T follicular helper cell (primary cell): ENCODE measurements at places on chromosomes 3 and 15.

- no peak for DNase-seq
These were observed 54.9 kb downstream of the FRMD4B start for GRCh38 chr3:69330891-69331400.

GRCh38 chr3:144314946-144315345 is 343.3 kb downstream of the DIPK2A start:
- DNase-seq, result no peak

- DNase-seq, result no peak
These were observed 63.0 kb downstream of the NCEH1 start for GRCh38 chr3:172647823-172648222.

DNA sequence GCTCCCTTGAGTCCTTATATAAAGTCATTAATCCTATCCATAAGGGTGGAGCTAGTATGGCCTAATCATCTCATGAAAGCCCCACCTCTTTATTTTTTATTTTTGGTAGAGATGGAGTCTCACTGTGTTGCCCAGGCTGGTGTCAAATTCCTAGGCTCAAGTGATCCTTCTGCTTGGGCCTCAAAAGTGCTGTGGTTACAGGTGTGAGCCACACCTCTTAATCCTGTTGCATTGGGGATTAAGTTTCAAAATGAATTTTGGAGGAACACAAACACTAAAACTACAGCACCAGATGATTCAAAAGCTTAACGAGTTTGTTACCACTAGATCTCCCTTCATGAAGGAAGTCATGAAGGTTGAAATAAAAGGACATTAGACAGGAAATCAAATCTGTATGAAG is 27.7 kb downstream of the RAB7A start:
- no peak for DNase-seq

GRCh38 chr3:157746391-157746790 is 243.2 kb upstream of the VEPH1 start:
- DNase-seq, result no peak

DNA sequence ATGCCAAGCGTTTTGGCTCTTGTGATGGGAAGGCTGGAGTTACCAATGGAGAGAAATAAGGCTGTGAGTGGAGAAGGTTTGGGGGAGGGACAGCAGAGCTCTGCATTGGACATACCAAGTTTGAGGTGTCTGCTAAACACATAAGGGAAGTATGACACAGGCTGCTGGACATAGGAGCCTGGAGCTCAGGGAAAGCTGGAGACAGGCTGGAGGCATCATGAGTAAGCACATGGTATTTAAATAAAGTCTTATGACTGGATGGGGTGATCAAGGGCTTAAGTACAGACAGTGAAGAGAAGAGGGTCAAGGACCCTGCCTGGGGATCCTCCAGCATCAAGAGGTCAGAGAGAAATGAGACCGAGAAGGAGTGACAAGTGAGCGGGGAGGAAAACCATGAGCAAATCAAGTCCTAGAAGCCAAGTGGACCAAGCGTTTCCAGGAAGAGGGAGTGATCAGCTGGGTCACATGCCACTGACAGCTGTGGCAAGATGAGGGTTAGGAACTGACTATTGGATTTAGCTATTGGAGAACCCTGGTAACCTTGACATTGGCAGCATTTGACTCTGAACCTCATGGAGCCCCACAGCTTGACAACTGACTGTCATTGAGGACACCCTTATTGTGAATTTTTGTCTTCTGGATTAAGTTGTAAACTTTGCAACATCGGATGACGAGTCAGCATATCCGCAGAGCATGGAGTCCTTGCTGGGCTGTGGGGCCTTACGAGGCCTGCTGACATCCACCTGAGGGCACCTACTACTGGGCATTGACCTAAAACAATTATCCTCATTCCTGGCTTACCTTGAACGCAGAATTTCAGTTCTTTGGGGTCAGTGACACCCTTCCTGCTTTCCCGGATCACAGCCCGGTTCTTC is 78.7 kb upstream of the ETV5 start:
- no peak for DNase-seq

- DNase-seq, result no peak
These were observed 11.6 kb downstream of the FAM162A start for GRCh38 chr3:122395582-122395981.

- no peak for DNase-seq
These were observed 155.7 kb downstream of the GREM1 start for GRCh38 chr15:32873284-32874114.

- DNase-seq, result no peak
These were observed 571.6 kb upstream of the ARPP21 start for GRCh38 chr3:35067750-35068149.

- DNase-seq, result no peak
These were observed 6.2 kb downstream of the CEMIP start for GRCh38 chr15:80785335-80785734.

GRCh38 chr3:54897028-54897711 is 30.7 kb downstream of the LRTM1 start:
- DNase-seq, result no peak

- DNase-seq, result no peak
These were observed 6.0 kb downstream of the ANXA2 start for GRCh38 chr15:60391722-60392315.

GRCh38 chr3:126528800-126529541 is 5.0 kb downstream of the CHST13 start:
- no peak for DNase-seq

GRCh38 chr3:42756681-42757213 is 16.3 kb downstream of the CCDC13 start:
- DNase-seq, result no peak

GRCh38 chr3:42495393-42495792 is 7.0 kb upstream of the VIPR1 start:
- no peak for DNase-seq

DNA sequence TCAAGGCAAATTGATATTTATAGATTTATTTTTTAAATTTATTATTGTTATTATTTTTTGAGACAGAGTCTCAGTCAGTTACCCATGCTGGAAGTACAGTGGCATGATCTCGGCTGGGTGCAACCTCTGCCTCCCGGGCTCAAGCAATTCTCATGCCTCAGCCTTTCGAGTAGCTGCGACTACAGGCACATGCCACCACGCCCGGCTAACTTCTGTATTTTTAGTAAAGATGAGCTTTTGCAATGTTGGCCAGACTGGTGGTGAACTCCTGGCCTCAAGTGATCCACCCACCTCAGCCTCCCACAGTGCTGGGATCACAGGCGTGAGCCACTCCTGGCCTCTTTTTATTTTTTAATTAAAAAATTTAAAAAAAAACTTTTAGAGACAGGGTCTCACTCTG is 19.0 kb downstream of the SPG21 start:
- no peak for DNase-seq

DNA sequence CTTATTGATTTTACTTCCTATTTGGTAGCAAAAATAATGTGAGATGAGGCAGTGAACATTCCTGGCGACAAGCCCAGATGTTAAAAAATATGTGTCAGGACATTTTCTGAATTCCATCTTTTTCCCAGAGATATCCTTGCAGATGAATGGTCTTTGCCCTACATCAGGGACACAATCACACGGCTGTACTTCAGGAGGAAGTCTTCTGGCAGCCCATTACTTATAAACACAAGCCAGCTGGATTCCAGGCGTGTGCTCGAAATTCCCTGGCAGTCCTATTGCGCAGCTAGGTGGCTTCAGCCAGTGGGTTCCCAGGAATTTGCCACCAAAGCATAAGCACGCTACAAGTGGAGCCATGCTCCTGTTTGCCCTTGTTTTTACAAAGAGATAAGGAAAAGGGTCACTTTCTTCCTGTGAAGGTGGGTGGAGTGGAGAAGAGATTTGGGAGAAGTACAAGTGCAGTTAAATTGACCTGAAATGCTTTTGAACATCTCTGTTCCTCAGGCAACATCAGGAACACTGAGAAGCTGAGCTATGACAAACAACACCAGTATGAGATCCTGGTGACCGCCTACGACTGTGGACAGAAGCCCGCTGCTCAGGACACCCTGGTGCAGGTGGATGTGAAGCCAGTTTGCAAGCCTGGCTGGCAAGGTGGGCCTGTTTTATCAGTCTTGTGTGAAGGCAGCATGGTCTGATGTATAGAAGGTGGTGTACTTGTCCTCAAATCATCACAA is 257.1 kb upstream of the TRIM42 start:
- DNase-seq, result no peak

- DNase-seq, result no peak
These were observed 37.7 kb downstream of the TKT start for GRCh38 chr3:53218131-53218530.

DNA sequence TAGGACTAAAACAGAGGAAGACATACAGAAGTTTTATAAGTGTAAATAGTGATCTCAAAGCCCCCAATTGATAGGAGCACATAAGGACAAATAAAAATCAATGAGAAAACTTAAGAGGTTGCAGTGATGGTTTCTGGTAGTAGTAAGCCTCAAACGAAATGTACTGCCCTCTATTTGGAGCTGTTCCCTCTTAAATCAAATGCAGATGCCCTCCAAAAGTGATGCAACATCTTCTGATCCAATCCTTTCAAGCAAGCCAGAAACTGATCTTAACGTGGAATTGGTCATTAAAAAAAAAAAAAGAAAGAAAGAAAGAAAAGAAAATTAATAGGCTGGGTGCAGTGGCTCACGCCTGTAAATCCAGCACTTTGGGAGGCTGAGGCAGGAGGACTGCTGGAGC is 259.3 kb downstream of the ZBTB20 start:
- DNase-seq, result no peak

GRCh38 chr3:187017511-187018230 is 87.3 kb downstream of the ST6GAL1 start:
- DNase-seq, result no peak

DNA sequence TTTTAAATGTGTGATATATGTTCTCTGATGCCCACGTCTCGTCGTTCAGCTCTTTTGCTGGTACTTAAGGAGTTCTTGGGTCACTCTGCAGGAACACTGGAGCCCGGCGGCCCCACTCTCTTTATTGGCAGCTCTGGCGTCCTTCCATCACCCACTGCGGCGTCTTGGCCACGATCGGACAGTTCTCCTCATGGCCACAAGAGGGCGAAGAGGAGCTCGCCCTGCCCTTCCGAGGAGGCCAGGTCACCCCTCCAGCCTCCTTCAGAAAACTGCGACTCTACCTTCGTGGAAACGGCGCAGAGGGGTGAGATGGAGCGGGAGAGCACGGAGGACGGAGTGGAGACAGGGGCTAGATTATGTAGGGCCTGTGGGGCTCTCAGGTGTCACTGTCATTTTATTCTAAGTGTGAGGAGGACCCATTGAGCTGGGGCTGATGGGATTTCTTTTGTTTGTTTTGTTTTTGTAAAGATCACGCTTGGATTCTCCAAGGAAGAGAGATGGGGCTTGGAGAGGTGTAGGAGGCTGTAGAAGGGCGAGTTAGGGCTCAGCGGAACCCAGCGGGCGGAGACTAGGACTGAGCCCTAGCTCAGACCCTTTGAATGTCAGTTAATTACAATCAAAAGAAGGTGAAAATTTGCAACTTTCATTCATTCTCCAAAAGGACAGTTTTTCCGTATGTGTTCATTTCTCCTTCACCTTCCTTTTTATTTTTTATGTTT is 28.0 kb upstream of the GABRA5 start:
- DNase-seq, result no peak

- no peak for DNase-seq
These were observed 594 bp upstream of the CRABP1 start for GRCh38 chr15:78339559-78339958.

DNA sequence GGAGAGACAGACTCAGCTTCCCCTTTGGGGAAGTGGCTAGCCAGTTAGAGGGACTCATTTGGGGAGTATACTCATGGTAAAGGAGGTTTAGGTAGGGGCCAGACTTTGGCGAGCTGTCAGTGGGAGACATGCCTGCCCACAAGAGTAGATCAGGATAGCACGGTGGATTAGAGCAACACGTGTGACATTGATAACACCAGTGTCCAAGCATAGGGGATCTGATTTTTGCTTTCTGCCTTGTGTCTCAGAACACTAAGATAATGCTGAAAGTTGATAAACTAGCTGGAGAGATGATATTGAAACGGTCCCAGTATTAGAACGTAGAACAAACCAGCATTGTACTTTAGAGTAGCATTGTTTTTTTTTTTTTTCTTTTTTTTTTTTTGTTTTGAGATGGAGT is 25.9 kb downstream of the MAP6D1 start:
- DNase-seq, result no peak

GRCh38 chr3:27667751-27668150 is 54.4 kb downstream of the EOMES start:
- no peak for DNase-seq

GRCh38 chr15:33126559-33127290 is 67.8 kb downstream of the FMN1 start:
- peak; percentile 29 for DNase-seq

DNA sequence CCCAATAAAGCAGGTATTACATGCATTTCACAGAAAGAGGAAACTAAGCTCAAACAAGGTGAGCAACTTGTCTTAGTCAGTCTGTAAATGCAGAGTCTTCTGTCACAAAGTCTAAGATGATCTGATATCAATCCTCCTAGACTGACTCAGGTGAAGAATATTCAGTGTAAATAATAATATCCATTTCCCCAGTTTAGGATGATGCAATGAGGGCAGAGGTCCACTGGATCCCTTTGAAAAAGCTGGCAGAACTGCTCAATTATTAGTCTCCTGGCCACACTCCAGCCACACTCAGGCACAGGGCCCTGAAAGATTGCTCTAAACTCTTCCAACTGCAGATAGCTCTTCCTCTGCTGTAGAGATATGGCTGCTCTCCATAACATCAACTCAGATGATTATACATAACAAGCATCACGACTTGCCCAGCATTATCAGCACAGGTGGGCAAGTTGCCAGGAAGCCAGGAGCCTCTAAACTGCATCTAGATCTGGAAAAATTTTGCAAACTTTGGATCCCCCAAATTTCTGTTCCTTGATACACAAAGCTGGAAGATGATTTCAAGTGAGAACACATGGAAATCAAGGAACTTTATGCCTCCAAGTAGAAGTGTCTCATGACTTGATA is 129.8 kb upstream of the CPNE4 start:
- DNase-seq, result no peak
